ENCODE measurements at places on chromosomes 12 and 14. TPM values are rescaled to one million over a fixed set of nuclear protein-coding genes. Genes with fewer than 3 reads are reported as not detected.

GXYLT1 gene
- 9.6 TPM for total RNA-seq

CNPY2 gene
- 140 TPM for total RNA-seq

CCDC38 gene
- not detected for total RNA-seq

RTN1 gene
- 46.0 TPM for total RNA-seq

NAV3 gene
- 31.7 TPM for total RNA-seq

ADAM21 gene
- total RNA-seq, result 0.40 TPM

KRT78 gene
- not detected for total RNA-seq

HELB gene
- 3.6 TPM for total RNA-seq

BHLHE41 gene
- total RNA-seq, result 99.6 TPM

TAS2R42 gene
- total RNA-seq, result not detected

Measured in mucosa of gallbladder (tissue), 1 donor.